Naive B cell (primary cell): ENCODE measurements at places on chromosomes 12 and 14. TPM values are rescaled to one million over a fixed set of nuclear protein-coding genes. Genes with fewer than 3 reads are reported as not detected.

GRCh38 chr12:107967170-107967569, 161.9 kb upstream of the WSCD2 start:
- peaks cover 12% of the 10 kb centered on the region for H3K27me3 ChIP-seq
- no peak overlapping the region for H3K4me3 ChIP-seq
- no peaks in the 10 kb centered on the region for H3K4me1 ChIP-seq
- no peak overlapping the region for H3K27ac ChIP-seq

DNA sequence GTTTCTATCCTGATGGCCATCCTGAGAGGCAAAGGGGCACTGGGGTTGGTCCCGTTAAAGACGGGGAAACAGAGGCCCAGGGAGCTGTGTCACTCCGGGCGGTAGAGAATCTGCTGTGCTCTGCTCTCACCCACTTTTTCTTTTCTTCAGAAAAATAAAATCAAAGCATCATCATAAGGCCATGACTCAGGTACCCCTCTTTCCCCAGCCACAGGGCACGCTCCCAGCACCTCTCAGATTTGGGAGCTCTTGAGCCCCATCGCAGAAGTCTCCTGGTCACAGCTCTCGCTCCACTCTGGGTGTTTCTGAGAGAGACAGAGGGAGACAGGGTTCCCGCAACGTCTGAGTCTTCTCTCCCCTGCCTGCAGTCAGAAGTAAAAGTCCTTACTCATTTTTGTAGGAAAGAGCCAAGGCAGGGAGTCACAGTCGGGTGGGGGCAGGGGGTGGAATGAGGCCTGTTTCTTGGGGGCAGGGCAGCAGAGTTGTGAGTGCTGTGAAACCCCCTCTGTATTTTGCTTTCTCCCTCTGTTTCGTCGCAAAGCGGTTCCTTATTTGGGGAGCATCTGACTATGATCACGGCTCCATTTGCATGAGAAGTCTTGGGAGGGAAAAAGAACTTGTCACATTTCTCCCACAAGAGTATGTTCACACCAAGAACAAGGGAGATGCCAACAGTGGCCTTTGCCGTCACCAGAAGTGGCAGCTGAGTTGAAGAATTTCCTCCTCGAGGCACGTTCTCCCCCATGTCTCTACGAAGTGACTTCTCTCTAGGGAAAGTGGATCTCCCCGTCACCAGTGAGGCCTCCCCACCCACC, 139.0 kb downstream of the BCL11B start:
- peaks cover 3% of the 10 kb centered on the region for H3K4me1 ChIP-seq
- H3K27me3 ChIP-seq = no peaks in the 10 kb centered on the region
- no peaks in the 10 kb centered on the region for H3K36me3 ChIP-seq
- H3K4me3 ChIP-seq = no peak overlapping the region

PPP1R1A gene
- polyA plus RNA-seq = not detected

DNA sequence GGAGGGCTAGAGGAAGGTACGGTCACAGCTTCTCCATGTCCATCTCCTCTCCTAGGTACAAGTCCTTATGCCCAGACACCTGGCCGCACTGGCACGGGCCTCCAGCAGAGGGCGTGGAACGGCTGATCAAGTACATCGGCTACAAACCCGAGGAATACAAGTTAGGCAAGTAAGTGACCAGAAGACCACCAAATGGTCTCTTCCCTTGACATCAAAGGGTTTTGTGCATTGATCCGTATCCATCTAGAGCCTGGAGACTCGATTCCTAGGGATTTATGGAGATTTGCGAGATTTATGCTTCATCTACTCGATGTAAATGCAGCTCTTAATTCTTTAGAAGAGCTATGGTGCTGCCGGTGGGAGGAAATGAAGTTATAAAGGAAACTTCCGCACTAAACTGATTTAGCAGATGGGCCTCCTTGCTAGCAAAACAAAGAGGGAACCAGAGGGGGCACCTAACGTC, 44.2 kb downstream of the KCTD10 start:
- H3K27ac ChIP-seq = no peak overlapping the region
- peaks cover 10% of the 10 kb centered on the region for H3K4me1 ChIP-seq
- H3K36me3 ChIP-seq = no peaks in the 10 kb centered on the region

KERA gene
- polyA plus RNA-seq = not detected

- H3K27ac ChIP-seq = peak within 1 kb of the TSS; percentile 39
- H3K4me3 ChIP-seq = peak within 1 kb of the TSS; percentile 65
- peaks cover 22% of the 10 kb centered on the region for H3K4me1 ChIP-seq
- peak; percentile 63 for DNase-seq
- H3K36me3 ChIP-seq = no peaks in the 10 kb centered on the region
Measured at GRCh38 chr14:105474483-105475268, at the start of gene CRIP2. TSS of gene CRIP2 (plus strand) at chr14:105474821. CDS start at chr14:105474863, 42 bp downstream.

CLEC1A gene
- not detected for polyA plus RNA-seq

DNA sequence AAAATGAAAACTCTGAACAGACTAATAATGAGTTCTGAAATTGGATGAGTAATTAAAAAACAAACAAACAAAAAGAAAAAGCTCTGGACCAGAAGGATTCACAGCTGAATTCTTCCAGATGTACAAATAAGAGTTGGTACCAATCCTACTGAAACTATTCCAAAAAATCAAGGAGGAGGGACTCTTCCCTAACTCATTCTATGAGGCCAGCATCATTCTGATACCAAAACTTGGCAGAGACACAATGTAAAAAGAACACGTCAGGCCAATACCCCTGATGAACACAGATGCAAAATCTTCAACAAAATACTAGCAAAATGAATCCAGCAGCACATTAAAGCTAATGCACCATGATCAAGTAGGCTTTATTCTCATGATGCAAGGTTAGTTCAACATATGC, 183.9 kb upstream of the CNOT2 start:
- no peaks in the 10 kb centered on the region for H3K36me3 ChIP-seq
- no peaks in the 10 kb centered on the region for H3K27me3 ChIP-seq
- no peaks in the 10 kb centered on the region for H3K4me1 ChIP-seq
- H3K27ac ChIP-seq = no peak overlapping the region
- no peak for DNase-seq
- no peak overlapping the region for H3K4me3 ChIP-seq

RASSF9 gene
- polyA plus RNA-seq = not detected

GRCh38 chr12:52054231-52054832, 3.1 kb downstream of the NR4A1 start:
- no peaks in the 10 kb centered on the region for H3K36me3 ChIP-seq
- H3K27ac ChIP-seq = peak overlapping the region; percentile 95
- DNase-seq = no peak
- H3K27me3 ChIP-seq = no peaks in the 10 kb centered on the region

GRCh38 chr12:16118586-16118985, 158.9 kb downstream of the SLC15A5 start:
- no peak for DNase-seq
- no peak overlapping the region for H3K27ac ChIP-seq
- H3K36me3 ChIP-seq = no peaks in the 10 kb centered on the region
- H3K4me1 ChIP-seq = no peaks in the 10 kb centered on the region
- no peaks in the 10 kb centered on the region for H3K27me3 ChIP-seq

DNA sequence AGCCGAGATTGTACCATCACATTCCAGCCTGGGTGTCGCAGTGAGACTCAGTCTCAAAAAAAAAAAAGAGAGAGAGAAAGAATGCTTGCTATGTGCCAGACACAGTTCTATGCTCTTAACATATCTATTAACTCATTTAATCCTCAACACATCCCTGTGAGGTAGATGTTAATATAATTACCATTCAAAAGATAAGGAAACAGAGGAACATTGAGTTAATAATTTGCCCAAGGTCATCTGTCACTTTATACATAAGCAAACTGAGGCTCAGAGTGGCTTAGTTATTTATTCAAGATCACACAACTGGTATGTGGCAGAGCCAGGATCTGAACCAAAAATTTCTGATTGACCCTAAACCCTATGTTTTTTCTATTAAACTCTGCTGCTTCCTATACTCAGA, 116.1 kb upstream of the BCAT1 start:
- H3K36me3 ChIP-seq = peaks cover 47% of the 10 kb centered on the region
- peaks cover 56% of the 10 kb centered on the region for H3K4me1 ChIP-seq
- no peak overlapping the region for H3K4me3 ChIP-seq

DNA sequence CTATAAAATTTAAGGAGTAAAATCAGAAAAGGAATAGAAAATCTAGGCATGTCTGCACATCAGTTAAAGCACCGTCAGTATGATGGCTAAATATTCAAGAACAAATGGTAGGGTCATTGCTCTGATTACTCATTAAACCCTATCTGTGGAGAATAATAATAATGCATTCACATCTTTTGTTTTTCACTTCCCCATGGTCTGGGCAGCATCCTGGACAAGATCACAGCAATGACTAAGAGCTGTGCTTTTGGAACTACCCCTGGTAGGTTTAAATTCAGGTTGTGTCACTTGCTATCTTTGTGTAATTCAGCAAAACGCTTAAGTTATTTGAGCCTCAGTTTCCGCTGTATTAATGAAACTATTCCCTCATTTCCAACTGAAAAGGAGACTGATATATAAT, 33.1 kb downstream of the C12orf42 start:
- H3K36me3 ChIP-seq = peaks cover 4% of the 10 kb centered on the region
- H3K4me3 ChIP-seq = no peak overlapping the region
- peak overlapping the region; percentile 11 for H3K27ac ChIP-seq
- no peaks in the 10 kb centered on the region for H3K27me3 ChIP-seq
- DNase-seq = no peak

ANKRD33 gene
- polyA plus RNA-seq = not detected

- no peak overlapping the region for H3K27ac ChIP-seq
- no peaks in the 10 kb centered on the region for H3K4me1 ChIP-seq
- no peaks in the 10 kb centered on the region for H3K36me3 ChIP-seq
- no peak overlapping the region for H3K4me3 ChIP-seq
Measured at GRCh38 chr12:100962086-100962712, 167.6 kb downstream of the ANO4 start.

TEX52 gene
- polyA plus RNA-seq = not detected

GRCh38 chr14:91830777-91831176, 36.6 kb downstream of the TC2N start:
- H3K4me3 ChIP-seq = no peak overlapping the region
- DNase-seq = no peak
- H3K4me1 ChIP-seq = peaks cover 27% of the 10 kb centered on the region
- H3K27me3 ChIP-seq = no peaks in the 10 kb centered on the region

TBX5 gene
- not detected for polyA plus RNA-seq

DNA sequence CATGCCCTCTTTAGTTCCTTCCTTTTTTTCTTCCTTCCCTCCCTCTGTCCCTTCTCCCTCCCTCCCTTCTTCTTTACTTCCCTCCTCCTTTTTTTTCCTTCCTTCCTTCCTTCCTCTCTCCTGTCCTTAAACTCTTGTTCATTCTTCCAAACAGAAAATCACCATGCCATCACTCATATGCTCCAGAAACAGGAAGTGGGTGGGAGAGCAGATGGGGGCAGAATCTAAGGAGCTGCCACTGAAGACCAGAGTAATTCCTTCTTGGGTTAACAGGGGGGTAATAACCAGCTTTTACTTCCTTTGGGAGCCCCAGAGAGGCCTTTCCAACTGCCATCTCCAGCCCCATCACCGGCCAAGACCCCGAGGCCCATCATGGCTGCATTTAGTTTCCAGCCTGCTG, 51.2 kb downstream of the SVOP start:
- H3K27ac ChIP-seq = peak overlapping the region; percentile 64
- no peaks in the 10 kb centered on the region for H3K4me1 ChIP-seq
- H3K36me3 ChIP-seq = no peaks in the 10 kb centered on the region
- H3K4me3 ChIP-seq = no peak overlapping the region
- H3K27me3 ChIP-seq = peaks cover 15% of the 10 kb centered on the region

GPR135 gene
- polyA plus RNA-seq = 0.52 TPM

RPL10L gene
- not detected for polyA plus RNA-seq

NFATC4 gene
- not detected for polyA plus RNA-seq

DNA sequence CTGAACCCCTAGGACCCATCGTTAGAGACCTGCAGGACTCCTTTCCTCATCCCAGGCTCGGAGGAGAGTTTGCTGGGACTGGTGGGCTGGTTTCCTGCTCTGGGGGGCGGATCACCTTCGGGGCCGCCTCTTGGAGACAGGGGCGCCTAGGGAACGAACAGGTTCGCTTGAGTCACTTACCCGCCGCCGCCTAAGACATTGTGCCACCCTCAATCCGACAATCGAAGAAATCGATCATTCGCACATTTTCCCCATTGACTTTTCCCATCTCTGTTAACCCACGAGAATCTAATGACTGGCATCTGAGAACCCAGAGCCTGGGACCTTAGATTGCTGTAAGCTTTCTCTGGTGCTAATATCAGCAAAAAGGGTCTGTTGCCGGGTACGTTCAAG, 322 bp downstream of the SLC39A9 start:
- no peaks in the 10 kb centered on the region for H3K27me3 ChIP-seq
- peaks cover 27% of the 10 kb centered on the region for H3K4me1 ChIP-seq
- no peak for DNase-seq
- peak overlapping the region; percentile 100 for H3K27ac ChIP-seq
- H3K36me3 ChIP-seq = peaks cover 9% of the 10 kb centered on the region

CLEC9A gene
- not detected for polyA plus RNA-seq

GRCh38 chr12:14773685-14774073, 29.6 kb downstream of the WBP11 start:
- H3K36me3 ChIP-seq = no peaks in the 10 kb centered on the region
- no peak for DNase-seq
- peak overlapping the region; percentile 97 for H3K27ac ChIP-seq
- peaks cover 55% of the 10 kb centered on the region for H3K4me1 ChIP-seq
- H3K27me3 ChIP-seq = no peaks in the 10 kb centered on the region

KCNA1 gene
- polyA plus RNA-seq = not detected

KCNH5 gene
- not detected for polyA plus RNA-seq

GRCh38 chr14:98906123-98906995, 365.6 kb downstream of the BCL11B start:
- no peak overlapping the region for H3K27ac ChIP-seq
- no peaks in the 10 kb centered on the region for H3K27me3 ChIP-seq
- no peaks in the 10 kb centered on the region for H3K4me1 ChIP-seq
- H3K36me3 ChIP-seq = no peaks in the 10 kb centered on the region

DNA sequence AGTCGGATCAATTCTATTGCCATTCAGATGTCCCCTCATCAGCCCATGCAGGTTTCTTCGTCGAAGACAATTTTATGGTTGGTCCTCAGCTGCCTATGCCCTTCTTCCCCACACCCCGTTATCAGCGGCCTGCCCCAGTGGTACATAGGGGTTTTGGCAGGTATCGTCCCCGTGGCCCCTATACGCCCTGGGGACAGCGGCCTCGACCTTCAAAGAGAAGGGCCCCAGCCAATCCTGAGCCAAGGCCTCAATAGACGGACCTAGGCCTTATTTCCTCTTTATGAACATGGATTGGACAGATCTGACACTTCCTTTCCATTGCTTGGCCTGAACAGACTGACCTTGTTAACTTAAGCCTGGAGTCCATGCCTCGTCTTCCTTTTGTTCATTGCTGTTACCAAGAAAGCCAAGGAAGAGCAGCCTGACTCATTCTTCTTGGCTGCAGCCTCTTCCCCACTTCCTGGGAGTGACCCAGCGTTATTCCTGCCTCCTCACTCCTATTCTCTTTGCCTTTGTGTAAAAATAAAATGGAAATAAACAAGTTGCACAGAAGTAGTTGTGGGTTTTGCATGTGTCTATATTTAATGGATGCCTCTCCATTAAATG, 156.5 kb upstream of the AMIGO2 start:
- no peak overlapping the region for H3K27ac ChIP-seq
- peaks cover 17% of the 10 kb centered on the region for H3K36me3 ChIP-seq
- no peak overlapping the region for H3K4me3 ChIP-seq
- peaks cover 35% of the 10 kb centered on the region for H3K4me1 ChIP-seq
- no peaks in the 10 kb centered on the region for H3K27me3 ChIP-seq

GRCh38 chr14:65229748-65230728, 127.7 kb upstream of the MAX start:
- peak overlapping the region; percentile 89 for H3K4me3 ChIP-seq
- H3K27ac ChIP-seq = peak overlapping the region; percentile 98
- peak; percentile 35 for DNase-seq
- peaks cover 61% of the 10 kb centered on the region for H3K4me1 ChIP-seq

SLC6A12 gene
- polyA plus RNA-seq = not detected

GRCh38 chr14:90139199-90139598, 77.4 kb downstream of the KCNK13 start:
- H3K36me3 ChIP-seq = no peaks in the 10 kb centered on the region
- H3K27ac ChIP-seq = no peak overlapping the region
- no peak for DNase-seq
- peaks cover 35% of the 10 kb centered on the region for H3K27me3 ChIP-seq
- no peaks in the 10 kb centered on the region for H3K4me1 ChIP-seq
